ENCODE measurements at places on chromosomes 6 and 20.

DNA sequence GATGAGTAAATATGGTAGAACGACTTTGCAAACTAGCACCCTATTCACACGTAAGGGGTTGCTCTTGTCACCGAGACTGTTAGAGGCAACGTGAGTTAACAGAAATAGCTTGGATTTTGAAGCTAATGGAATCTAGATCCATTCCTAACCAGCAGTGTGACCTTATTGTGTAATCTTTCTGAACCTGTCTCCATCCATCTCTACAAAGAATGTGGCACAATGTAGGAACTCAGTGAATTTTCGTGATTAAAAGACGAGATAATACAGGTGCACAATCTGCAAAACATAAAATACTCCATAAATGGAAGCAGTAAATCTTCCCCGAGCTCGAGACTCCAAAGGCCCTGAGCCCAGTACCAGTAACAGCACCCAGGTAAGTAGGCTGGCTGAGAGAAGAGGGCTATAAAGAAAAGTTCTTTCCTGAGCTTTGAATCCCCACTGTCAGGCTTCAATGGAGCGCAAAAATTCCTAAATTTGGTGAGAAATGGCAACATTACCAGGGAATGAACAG lies 801 bp upstream of the KIFC1 start:
- DNase-seq: no peak

DNA sequence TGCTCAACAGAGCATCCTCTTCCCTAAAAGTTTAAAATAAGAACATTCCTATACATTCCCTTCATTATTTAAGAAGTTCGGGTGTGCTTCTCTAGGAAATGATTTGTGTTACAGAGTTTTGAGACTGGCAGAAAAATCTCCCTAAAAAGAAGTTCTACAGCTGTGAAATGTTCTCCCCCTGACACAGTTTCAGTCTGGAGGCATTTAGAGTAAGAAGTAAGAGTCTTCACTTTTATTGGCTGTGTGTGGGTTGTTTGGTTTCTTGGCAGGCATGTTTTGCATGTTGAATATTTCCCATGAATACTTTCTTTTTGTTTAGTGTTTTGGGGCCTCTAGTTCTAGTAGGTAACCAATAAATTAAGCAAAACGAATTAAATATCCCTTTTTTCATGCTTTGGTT lies 195.9 kb downstream of the TENT5A start:
- no peak for DNase-seq

GRCh38 chr6:19150307-19150706 lies 686.9 kb upstream of the ID4 start:
- DNase-seq: no peak

- no peak for DNase-seq
Observed at GRCh38 chr6:9192405-9192909, 757.1 kb upstream of the SLC35B3 start.

GRCh38 chr6:41527721-41528408 lies 18.3 kb upstream of the FOXP4 start:
- no peak for DNase-seq

- no peak for DNase-seq
Observed at GRCh38 chr6:129494099-129494498, 215.9 kb downstream of the ARHGAP18 start.

GRCh38 chr20:10718661-10719060 lies 44.9 kb upstream of the JAG1 start:
- no peak for DNase-seq

DNA sequence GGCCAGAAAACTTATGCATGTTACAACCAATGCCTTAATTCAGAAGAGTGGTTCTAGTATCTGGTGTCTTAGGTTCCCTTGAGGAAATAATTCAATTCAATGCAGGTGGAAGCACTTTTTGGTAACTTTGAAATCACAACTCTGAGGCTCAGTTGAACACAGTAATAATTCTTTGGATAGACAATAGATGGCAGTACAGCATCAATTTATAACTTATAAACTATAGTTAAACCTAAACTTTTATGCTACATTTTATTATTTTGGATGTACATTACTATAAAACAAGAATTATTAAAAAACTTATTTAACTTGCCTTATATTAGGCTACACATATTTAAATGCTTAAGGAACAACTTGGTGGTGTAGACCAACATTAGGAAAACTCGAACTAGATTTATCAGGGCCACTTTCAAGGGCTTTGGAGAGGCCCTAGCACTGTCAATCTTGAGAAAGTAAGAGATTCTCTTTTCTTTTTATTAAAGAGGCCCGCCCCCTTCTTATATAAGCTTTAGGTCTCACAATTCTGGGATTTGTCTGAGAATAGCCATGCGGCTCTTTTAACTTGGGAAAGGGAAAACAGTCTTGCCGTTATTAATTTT lies 85.9 kb downstream of the CRYBG1 start:
- no peak for DNase-seq

- no peak for DNase-seq
Observed at GRCh38 chr20:16553101-16553500, 20.1 kb downstream of the KIF16B start.

DNA sequence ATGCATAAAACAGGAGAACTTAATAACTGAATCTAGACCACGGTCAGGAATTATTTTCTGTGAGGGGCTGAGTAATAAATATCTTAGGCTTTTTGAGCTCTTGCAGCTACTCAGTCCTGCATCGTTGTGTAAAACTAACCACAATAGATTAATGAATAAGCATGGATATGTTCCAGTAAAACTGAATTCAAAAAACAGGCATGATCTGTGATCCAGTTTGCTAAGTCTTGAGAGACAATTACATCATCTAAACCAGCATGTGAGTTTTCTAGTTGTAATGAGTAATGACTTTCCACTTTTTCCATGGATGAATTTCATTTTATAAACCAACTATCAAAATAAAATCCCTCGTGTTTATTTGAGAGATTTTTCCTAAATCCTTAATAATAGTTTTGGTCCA lies 336.8 kb downstream of the RFPL4B start:
- DNase-seq: no peak

DNA sequence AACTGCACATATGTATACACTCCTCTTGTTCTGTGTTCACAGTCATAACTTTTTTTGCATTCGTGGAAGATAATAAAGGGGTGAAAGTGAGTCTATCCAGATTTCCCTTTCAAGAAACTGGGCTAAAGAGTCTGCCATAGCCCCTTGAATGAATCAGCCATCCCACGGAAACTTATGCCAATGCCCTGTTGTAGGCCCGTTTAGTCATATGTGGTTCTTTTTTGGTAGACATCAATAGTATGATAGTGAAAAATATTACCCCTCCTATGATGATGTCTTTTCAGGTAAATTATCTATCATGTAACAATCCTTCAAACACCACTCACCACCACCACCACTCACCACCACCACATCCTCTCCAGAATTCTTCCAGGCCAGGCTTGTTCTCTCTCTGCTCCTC lies 99.9 kb upstream of the MYLIP start:
- no peak for DNase-seq

GRCh38 chr6:28648035-28648877 lies 122.6 kb downstream of the GPX5 start:
- no peak for DNase-seq

Data from activated effector memory CD4-positive, alpha-beta T cell treated with anti-CD3 and anti-CD28 coated beads, Interleukin-2, amount 50 U/mL, for 16 hours (primary cell).